Nucleus accumbens (tissue), 56 donors: ENCODE measurements at places on chromosomes 7 and 10.

- no peak for DNase-seq
These were observed 48.3 kb downstream of the LRGUK start for GRCh38 chr7:134175334-134176036.

DNA sequence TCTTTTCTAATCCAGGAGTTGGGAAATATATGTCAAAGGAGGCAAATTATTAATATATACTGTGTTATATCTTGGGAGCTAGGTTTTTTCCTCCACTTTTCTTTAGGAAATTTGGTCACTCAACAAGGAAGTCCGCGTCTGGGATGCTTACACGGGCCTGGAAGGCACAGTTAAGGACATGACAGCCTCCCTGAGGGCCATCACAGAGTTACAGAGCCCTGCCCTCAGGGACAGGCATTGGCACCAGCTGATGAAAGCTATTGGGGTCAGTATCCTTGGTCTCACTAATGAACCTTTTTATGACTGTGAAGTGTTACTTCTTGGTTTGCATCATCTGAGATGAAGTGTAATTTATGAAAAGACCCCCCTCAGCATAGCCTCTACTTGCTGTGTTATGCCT lies 74.7 kb downstream of the DNAH11 start:
- no peak for DNase-seq

- DNase-seq, result no peak
These were observed 45.2 kb upstream of the EXOC4 start for GRCh38 chr7:133207687-133208086.

GRCh38 chr10:4046030-4046429 lies 261.0 kb upstream of the KLF6 start:
- no peak for DNase-seq

- no peak for DNase-seq
These were observed 76.0 kb upstream of the TMEM26 start for GRCh38 chr10:61529208-61529607.

DNA sequence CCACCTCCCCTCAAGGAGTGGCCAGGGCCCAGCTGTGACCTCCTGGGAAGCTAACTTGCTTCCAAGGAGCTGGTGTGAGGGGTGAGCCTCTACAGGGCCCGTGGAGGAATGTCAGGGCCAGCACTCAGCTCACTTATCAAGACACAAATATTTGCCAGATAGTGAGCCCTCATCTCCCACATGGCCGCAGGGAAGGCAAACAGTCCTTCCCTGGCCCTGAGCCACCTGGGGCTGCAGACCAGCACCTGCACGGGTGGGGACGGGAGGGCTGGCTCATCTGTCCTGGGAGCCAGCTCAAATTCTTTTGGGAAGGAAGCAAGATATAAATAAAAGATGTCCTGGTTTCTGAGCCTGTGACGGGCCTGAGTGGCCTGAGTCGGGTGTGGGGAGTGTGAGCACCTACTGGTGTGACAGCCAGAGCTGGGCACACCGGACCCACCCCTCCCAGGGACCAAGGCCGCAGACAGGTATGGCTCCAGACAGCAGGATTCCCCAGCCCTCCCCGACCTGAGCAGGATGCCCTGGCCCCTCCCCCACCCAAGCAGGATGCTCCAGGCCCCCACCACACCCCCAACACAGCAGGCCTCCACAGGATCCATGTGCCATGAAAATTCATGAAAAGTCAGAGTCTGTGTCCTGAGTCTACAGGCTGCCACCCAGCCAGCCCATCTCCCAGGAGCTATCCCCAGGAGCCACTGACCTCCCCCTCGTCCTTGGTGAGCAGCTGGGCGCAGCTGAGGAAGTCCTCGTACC lies 148.0 kb downstream of the MAPK8 start:
- no peak for DNase-seq

- DNase-seq, result peak; percentile 54
These were observed 15.6 kb downstream of the LYZL1 start for GRCh38 chr10:29304264-29304994.

DNA sequence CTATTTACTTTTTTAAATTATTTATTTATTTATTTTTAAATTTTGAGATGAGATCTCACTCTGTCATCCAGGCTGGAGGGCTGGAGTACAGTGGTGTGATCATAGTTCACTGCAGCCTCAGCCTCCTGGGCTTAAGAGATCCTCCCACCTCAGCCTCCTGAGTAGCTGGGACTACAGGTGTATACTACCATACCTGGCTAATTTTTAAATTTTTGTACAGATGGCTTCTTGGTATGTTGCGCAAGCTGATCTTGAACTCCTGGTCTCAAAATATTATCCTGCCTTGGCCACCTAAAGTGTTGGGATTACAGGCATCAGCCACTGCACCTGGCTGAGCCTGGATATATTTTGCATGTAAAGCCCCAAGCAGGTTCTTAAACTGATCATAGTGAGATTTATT lies 7.6 kb downstream of the CHST12 start:
- no peak for DNase-seq

DNA sequence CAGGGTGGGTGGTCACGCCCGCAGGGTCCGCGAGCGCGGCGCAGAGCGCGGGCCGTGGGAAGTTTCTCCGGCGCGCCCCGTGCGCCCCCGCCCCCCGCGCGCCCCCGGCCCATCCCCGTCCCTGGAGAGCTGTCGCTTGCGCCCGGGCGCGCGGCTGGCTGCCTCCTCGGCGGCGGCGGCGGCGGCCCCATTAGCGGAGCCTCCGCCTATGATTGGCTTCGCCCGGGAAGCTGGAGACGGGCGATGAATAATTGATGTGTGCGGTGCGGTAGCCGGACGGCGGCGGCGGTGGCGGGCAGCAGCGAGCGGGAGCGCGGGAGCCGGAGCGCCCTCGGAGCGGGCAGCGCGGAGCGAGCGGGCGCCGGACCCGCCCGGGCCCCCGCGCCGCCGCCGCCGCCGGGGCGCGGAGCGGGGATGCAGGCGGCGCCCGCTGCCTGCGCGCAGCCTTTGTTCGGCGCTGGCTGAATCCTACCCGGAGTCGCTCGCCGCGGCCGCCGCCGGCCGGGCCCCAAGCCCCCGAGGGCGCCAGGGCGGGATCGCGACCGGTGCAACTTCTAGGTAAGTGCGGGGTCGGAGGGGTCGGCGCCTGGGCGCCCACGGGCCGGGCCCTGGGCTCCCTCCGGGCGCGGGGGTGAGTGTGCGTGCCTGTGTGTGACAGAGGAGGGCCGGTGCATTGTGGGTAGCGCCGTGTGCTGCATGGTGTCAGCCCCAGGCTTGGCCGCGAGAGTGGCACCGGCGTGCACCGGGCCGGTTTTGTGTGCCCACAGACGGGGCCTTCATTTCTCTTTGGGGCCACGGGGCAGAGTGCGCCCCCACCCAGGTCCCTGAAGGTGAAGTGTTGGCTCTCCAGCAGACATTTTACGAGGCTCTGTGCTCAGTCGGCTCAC lies 103.8 kb upstream of the PPIF start:
- DNase-seq, result peak; percentile 62

- no peak for DNase-seq
These were observed 87.4 kb upstream of the TNS3 start for GRCh38 chr7:47669178-47669891.

- no peak for DNase-seq
These were observed 136.0 kb upstream of the FAM20C start for GRCh38 chr7:56291-56913.

DNA sequence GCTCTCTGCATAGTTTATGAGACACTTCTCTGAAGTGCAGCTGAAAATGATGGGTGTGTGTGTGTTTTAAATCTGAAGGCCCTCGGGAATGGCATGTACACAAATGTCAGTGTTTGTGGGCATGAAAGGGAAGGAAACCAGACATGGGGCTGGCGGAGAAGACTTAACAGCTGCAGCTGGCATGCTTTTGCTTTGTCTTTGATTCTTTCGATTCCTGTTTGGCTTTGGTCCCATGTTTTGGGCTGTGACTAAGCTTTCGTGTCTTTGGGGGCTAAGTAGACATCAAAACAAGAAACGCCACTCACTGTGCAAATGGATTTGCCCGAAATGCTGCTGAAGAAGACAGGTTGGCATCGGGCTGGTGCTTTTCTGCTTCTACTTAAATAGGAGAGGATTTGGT lies 179.3 kb downstream of the PFKFB3 start:
- peak; percentile 9 for DNase-seq

DNA sequence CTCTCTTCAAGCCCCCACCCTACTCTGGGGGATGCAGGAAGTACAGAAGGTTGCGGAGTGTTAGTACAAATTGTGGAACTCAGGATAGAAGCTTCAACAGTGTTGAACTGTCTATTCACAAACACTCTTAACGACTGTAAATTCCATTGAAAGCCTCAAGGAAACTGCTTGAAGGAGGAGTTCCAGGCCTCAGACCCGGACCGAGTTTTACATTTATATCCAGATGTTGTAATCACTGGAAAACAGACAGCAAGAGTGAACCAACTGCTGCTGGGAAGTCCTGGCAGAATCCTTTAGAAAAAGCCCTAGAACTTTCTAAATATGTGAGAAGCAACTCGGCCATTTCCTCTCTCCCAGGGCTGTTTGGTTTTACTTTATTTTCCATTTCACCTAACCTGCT lies 84.1 kb upstream of the LRRC18 start:
- DNase-seq, result no peak

GRCh38 chr7:135169964-135170273 lies 588 bp downstream of the CYREN start:
- DNase-seq, result no peak

- no peak for DNase-seq
These were observed 176.2 kb upstream of the NOBOX start for GRCh38 chr7:144579687-144580086.

DNA sequence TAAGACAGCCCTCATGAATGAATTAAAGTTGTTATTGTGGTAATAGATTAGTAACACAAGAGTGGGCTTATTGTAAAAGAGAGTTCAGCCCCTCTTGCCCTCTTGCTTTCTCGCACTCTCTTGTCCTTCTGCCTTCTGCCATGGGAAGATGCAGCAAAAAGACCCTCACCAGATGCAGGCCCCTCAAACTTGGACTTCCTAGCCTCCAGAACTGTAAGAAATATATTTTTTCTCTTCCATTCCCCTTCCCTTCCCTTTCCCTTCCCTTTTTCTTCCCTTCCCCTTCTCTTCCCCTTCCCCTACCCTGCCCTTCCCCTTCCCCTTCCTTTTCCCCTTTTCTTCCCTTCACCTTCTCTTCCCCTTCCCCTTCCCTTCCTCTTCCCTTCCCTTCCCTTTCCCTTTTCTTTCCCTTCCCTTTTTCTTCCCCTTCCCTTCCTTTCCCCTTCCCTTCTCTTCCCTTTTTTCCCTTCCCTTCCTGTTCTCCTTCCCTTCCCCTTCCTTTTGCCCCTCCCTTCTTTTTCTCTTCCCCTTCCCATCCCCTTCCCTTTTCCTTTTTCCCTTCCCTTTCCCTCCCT lies 55.6 kb upstream of the TMEM248 start:
- no peak for DNase-seq

DNA sequence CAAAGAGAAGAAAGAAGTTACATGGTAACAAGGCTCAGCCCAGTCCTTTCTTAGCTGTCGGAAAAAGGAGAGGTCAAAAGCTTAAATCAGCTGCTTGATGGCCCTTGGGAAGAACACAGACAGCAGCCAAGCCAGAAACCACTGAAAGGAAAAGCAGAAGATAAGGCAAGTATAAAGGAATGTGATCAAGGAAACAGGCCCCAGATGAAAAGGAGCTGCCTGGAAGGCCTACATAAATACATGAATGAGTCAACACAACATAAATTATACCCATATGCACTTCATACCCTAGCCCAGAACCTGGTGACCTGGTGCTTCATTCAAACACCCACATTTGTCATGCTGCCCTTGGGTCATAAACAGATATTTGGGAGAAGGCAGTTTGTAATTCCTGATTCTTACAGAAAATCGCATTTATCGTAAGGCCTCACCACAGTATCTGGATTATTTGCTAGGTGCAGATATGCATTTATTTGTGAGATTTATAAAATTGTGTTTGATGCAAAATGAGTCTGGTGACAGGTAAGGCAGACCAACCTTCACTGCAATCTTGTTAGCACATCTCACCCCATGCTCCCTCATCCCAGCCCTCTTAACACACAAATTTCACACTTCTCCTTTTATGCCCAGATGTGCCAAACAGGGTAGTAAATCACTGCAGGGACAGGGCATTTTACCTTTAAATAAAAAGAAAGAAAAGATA lies 94.9 kb upstream of the KCNIP2 start:
- DNase-seq, result no peak

DNA sequence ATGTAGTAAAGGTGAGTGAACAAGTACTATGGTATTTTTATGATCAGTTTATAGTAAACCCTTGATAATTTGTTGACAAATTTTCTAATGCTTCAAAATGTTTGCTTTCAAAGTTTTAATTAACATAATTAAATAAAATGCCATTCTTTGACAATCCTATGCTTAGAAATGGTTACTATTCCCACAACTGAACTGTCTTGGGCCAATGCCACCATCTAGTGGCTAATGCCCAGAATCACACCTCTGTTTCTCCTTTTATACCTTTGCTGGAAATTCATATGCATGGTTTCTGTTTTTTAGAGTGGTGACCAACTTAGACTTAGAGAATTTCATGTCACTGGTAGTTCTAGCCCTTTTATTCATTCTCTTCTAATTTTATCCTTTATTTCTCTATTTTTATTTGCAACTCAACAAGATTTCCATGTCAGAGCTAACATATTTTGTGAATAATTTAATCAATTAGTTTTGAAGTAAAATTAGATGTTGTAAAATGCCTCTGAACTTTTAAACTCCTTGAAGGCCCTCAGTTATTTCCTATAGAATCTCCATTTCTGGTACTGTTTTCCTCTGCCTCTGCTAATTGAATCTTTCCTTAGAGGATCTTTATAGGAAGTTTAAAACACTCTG lies 31.1 kb downstream of the PCGF5 start:
- DNase-seq, result peak; percentile 11

GRCh38 chr10:43965033-43965917 lies 316.6 kb upstream of the ZNF32 start:
- no peak for DNase-seq

DNA sequence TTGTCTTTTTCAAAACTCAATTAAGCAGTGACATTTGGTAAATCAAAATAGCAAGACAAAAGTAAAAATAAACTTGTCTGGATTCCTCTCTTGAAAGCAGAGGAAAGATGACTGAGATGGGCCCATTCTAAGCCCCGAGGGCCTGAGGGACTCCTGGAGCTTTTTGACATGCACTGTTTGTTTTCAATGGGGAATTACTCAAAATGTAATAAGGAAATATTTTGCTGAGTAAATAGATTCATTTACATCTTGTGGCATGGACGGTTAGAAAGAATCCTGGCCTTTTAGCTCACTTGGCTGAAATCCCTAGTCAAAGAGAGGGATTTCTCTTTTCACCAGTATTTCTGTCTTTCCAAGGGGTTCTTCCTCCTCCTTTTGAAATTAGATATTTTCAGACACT lies 108.0 kb downstream of the MKX start:
- DNase-seq, result no peak
